ENCODE measurements at places on chromosomes 7 and 10. TPM values are rescaled to one million over a fixed set of nuclear protein-coding genes. Genes with fewer than 3 reads are reported as not detected.

GRCh38 chr10:11713963-11714362 lies 28.2 kb upstream of the ECHDC3 start:
- H3K36me3 ChIP-seq = no peaks in the 10 kb centered on the region
- H3K27me3 ChIP-seq = no peaks in the 10 kb centered on the region
- DNase-seq = no peak
- no peaks in the 10 kb centered on the region for H3K4me1 ChIP-seq
- H3K4me3 ChIP-seq = no peak overlapping the region

- no peaks in the 10 kb centered on the region for H3K4me1 ChIP-seq
- H3K27ac ChIP-seq = no peak overlapping the region
- no peak overlapping the region for H3K4me3 ChIP-seq
- H3K27me3 ChIP-seq = no peaks in the 10 kb centered on the region
- H3K36me3 ChIP-seq = no peaks in the 10 kb centered on the region
Measured at GRCh38 chr10:3258394-3258793, 85.8 kb upstream of the PITRM1 start.

DNA sequence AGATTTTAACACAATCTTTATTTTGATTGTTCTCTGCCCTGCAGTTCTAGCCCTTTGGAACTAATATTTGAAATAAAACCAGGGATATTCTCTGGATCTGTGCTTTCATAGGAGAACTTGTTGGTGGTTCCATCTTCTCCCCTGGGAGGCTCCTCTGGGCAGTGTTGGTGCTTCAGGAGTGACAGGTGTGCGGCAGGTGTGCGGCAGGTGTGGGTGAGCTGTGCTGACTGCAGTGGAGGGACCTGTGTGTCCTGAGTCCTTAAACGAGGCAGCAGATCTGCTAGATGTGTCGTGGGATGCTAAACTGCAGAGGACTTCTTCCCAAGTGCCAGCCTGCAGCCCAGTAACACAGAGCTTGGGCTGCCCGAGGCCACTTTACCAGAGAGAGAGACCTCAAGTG lies 98.4 kb downstream of the LYZL1 start:
- peaks cover 7% of the 10 kb centered on the region for H3K36me3 ChIP-seq
- H3K4me1 ChIP-seq = no peaks in the 10 kb centered on the region
- no peak for DNase-seq
- H3K27me3 ChIP-seq = no peaks in the 10 kb centered on the region
- H3K4me3 ChIP-seq = no peak overlapping the region

DNA sequence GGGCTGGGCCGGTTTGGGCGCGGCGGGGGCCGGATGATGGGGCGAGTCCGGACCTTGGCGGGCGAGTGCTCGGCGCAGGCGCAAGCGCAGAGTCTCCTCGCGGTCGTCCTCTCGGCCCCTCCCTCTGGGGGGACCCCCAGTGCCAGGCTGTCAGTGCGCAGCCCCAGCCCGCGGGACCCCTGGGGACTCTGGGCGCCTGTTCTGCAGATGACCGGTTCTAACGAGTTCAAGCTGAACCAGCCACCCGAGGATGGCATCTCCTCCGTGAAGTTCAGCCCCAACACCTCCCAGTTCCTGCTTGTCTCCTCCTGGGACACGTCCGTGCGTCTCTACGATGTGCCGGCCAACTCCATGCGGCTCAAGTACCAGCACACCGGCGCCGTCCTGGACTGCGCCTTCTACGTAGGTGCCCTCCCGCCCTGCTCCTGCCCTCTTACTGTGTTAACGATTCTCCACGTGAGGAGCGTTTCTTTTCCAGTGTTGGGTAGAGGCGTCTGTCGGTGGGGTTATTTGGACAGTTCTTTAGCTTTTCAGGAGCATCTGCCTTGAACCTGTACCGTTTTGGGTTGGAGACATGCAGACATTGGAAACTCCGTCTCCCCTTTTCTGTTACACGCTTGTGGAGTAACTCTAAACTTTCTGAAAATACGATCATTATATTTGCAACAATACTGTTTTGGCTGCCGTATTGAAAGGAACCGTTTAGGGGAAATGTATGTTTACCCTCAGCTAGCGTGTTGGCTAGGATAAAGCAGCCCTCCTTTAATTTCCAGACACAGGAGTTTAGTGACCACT lies 706 bp downstream of the BUB3 start:
- no peak overlapping the region for H3K27ac ChIP-seq
- H3K4me3 ChIP-seq = peak overlapping the region; percentile 98
- H3K4me1 ChIP-seq = peaks cover 10% of the 10 kb centered on the region
- peaks cover 47% of the 10 kb centered on the region for H3K36me3 ChIP-seq

- no peak overlapping the region for H3K4me3 ChIP-seq
- H3K27me3 ChIP-seq = no peaks in the 10 kb centered on the region
- H3K27ac ChIP-seq = no peak overlapping the region
- no peaks in the 10 kb centered on the region for H3K4me1 ChIP-seq
Measured at GRCh38 chr10:77702166-77702565, 64.6 kb upstream of the KCNMA1 start.

Gene AGAP3
- total RNA-seq = 97.7 TPM

- H3K36me3 ChIP-seq = no peaks in the 10 kb centered on the region
- no peaks in the 10 kb centered on the region for H3K27me3 ChIP-seq
- no peaks in the 10 kb centered on the region for H3K4me1 ChIP-seq
- H3K27ac ChIP-seq = no peak overlapping the region
- DNase-seq = no peak
- no peak overlapping the region for H3K4me3 ChIP-seq
Measured at GRCh38 chr7:112176693-112177415, 29.3 kb downstream of the DOCK4 start.
